ENCODE measurements at places on chromosomes 1 and 21.

GRCh38 chr1:30816211-30817076, 58.9 kb upstream of the LAPTM5 start:
- DNase-seq: peak; percentile 38

DNA sequence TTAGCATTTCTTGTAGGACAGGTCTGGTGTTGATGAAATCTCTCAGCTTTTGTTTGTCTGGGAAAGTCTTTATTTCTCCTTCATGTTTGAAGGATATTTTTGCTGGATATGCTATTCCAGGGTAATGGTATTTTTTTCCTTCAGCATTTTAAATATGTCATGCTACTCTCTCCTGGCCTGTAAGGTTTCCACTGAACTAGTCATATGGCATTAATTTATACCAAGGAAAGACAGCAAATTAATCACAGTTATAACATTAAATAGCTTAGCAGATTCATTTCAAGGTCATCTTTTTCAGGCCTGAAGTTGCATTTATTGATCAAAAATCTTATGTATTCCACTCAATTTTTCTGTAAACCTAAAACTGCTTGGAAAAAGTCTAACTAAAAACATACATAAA, 54.9 kb downstream of the AK5 start:
- no peak for DNase-seq

- no peak for DNase-seq
These were observed 72.1 kb downstream of the LMX1A start for GRCh38 chr1:165284454-165284853.

GRCh38 chr1:13945856-13946255, 245.9 kb downstream of the PRDM2 start:
- DNase-seq: no peak

DNA sequence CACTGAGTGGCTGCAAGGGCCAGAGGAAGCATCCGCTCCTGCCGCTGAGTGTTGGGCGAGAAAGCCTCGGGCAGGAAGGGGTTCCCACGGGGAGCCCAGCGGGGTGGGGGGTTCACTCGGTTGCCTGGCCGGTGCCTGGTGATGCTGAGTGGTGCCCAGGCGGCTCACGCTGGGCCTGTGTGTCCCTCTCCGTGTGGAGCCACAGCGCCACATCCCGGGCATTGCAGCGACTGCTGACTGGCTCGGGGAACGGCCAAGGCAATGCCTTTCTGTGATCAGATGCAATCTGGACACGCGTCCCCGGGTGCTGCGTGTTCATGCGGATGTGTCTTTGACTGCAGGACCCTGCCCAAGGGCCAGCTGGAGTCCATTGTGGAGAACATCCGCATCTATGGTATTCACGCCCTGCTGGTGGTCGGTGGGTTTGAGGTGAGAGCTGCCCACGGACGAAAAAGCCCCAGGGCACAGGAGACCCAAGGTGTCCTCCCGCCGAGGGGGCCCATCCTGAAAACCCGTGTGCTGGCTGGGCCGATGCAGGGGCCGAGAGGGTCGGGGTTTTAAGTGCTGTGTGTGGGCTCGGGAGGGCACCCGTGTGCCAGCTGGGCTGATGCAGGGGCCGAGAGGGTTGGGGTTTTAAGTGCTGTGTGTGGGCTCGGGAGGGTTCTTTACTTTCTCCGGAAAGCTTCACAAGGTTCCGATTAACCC, 16.4 kb downstream of the CFAP410 start:
- no peak for DNase-seq

- no peak for DNase-seq
These were observed 34.7 kb downstream of the PRRX1 start for GRCh38 chr1:170698301-170699275.

DNA sequence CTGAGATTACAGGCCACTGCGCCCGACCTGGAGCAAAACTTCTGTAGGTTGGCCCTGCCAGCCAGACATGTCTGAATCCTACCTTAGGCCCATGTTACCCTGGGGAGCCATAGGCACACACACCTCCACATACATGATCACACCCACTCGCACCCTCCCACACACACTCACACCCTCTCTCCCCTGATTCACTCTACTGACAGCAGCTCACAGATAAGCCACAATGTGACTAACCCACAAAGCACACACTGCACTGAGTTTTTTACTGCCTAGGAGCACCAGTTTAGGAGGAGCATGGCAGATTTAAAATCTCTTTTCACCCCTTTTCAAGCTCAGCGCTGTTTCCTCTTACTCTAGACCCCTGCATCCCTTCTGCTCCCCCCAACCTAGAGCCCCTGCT, 41.7 kb downstream of the SLC30A1 start:
- no peak for DNase-seq

GRCh38 chr1:83807821-83808220, 191.1 kb downstream of the TTLL7 start:
- no peak for DNase-seq

DNA sequence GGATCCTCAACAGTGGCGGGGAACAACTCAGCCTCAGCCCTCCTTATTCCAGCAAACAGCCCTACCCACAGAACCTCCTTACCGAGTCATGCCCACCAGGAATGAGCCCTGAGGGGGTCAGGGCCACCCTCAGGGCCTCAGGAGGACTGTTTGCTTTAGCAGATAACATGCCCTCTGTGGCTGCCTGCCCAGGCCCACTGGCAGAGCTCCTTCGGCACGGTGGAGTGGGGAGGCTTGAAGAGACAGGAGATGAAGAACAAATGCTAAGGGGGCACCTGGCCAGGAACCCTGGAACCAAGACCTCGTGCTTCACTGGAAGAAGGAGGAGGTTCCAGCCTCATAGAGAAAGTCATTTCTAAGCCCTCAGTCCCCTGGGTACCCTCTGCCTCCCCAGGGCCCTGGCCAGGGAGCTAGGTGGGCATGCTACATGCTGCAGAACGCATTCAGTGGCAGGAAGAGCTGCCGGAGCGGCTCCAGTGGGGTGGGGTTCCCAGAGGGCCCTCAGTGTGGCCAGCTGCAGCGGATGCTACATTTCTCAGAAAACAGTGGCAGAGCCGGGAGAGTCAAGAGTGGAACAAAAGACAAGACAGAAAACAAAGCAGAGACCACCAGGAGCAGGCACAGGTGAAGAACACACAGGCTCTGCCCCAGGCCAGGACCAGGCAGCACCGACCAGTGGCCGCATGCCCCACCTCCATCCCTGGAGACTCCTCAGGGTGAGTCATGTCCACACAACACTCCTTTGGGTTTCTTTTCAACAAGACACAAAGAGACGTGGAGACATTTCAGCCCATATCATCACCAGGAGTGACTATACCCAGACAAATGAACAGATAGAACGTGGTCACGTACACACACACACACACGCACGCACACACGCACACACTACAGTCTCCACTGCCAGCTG, 39.8 kb downstream of the RIMS3 start:
- no peak for DNase-seq

GRCh38 chr1:167056529-167057231, 33.5 kb downstream of the GPA33 start:
- no peak for DNase-seq

Data from inflammatory macrophage treated with lipopolysaccharide for 4 hours (primary cell).